ENCODE measurements at places on chromosomes 1 and 21.

GRCh38 chr1:41333146-41333784 is 28.0 kb upstream of the FOXO6 start:
- no peak for DNase-seq

- no peak for DNase-seq
Measured at GRCh38 chr1:34250342-34250741, 73.6 kb downstream of the C1orf94 start.

DNA sequence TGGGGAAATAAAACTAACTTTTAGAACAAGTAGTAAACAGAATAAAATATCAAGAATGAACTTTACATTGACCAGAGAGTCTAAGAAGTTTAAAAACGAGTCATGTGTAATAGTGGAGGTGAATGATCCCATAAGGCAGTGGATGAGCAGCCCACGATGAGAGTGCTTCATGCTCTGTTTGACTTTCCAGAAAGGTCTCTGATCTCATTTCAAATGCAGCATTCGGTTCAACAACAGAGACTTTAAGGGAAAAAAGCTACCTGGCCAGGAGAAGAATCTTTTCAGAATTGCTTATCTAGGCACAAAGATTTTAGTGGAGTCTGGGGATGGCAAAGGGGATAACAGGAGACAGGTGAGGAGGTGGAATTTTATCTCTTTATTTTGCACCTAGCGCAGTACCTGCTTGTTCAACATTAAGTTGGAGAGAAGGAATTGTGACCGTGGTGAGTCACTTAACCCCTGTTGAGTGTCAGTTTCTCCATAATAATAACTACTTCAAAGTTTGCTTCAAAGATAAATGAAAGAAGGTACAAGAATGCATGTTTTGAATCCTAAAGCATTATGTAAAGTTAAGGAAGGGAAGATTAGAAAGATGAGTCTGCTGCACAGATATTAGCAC is 94.9 kb upstream of the KIF26B start:
- no peak for DNase-seq

- DNase-seq = no peak
Measured at GRCh38 chr1:62228883-62229187, 34.2 kb downstream of the L1TD1 start.

DNA sequence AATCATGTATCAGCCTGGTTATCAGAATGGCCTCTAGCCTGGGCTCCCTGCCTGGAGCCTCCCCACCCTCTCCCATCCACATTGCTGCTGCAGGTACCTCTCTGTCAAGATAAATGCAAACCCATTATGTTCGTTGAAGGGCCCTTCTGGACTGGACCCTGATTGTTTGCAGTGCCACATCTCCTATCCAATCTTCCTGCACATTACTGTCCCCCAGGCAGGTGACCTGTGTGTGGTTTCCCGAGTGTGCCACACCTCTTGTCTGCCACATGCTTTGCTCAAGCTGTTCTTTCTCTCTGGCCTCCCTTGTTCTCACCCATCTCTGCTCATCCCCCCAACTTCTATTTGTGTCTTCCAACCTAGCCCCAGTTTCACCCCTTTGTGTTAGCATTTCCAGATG is 32.4 kb downstream of the IER5 start:
- DNase-seq = no peak

DNA sequence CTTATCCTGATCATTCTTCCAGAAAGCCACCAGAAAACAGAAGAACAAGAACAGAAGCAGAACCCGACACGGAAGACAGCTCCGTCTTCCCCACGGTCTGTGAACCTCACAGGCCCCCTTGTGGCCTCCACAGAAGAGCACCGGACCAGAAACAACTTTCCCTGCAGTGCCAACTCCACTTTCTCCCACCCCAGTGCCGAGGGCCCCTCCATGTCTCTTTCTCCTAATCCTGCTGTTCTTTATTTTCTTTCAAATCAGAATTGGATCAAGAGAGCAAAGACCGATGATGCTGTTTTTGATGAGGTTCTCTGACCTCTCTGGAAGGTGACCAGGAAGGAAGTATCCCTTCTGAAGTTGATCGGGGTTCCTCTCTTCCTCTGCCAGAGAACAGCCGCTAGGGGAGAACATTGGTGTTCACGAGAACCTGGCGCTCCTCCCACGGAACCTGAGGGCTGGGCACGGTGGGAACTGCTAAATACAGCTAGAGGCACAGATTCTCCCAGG is 58.9 kb upstream of the CTTNBP2NL start:
- no peak for DNase-seq

- DNase-seq = no peak
Measured at GRCh38 chr1:108583757-108584427, 24.0 kb downstream of the EEIG2 start.

DNA sequence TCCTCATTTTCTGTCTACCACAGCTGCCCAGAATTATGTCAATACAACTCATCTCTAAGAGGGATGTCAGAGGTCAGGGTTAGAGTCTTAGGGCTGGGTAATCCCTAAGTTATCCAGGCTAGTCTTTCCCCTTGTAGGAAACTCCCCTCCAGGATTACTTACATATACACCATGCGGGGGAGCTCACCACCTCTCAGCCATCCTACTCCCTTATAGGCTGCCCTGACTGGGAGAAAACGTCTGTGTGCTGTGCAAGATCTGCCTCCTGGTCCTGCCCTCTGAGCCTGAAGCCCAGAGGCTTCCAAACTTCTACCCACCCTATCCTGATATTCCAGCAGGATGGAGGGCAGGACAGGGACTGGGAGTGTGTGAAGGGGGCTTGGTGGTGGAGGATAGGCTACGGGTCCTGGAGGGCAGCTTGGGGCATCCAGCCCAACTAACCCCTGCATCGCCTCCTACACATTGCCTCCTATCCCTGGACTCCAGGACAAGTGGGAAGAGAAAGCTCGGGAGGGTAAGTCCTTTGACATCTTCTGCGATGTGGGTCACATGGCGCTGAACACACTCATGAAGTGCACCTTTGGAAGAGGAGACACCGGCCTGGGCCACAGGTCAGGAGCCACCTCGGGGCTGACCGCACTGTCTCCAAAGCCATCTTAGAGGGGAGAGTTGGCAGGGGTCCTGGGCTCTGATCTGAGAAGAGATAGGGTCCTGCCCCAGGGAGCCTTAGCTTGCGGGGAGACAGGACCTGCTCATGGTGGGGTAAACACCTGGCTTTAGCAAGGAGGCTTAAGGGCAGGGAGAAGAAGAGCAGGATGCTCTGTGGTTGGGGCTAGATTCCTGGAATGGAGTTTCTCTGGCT is 14.4 kb downstream of the CYP4B1 start:
- DNase-seq = no peak

- no peak for DNase-seq
Measured at GRCh38 chr1:30964706-30965105, 56.1 kb upstream of the SDC3 start.

DNA sequence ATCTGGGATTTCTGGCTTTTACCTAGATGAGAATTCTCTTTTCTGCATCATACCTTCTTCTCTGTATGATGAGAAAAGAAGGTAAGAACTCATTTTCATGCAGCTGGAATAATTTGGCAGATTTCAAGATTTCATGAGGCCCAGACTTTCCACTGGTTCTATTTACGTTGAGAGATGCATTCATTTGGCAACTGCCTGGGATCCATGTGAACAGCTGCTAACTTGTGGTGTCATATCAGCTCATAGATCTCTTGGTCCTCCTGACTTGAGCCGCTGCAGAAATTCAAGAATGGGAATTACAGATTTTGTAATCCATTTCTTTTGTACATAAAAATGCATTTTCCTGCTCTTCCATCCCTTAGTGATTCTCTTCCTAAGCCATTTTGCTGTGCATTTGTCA is 17.1 kb upstream of the C1orf87 start:
- no peak for DNase-seq

GRCh38 chr1:33898881-33899280 is 35.0 kb downstream of the HMGB4 start:
- no peak for DNase-seq

DNA sequence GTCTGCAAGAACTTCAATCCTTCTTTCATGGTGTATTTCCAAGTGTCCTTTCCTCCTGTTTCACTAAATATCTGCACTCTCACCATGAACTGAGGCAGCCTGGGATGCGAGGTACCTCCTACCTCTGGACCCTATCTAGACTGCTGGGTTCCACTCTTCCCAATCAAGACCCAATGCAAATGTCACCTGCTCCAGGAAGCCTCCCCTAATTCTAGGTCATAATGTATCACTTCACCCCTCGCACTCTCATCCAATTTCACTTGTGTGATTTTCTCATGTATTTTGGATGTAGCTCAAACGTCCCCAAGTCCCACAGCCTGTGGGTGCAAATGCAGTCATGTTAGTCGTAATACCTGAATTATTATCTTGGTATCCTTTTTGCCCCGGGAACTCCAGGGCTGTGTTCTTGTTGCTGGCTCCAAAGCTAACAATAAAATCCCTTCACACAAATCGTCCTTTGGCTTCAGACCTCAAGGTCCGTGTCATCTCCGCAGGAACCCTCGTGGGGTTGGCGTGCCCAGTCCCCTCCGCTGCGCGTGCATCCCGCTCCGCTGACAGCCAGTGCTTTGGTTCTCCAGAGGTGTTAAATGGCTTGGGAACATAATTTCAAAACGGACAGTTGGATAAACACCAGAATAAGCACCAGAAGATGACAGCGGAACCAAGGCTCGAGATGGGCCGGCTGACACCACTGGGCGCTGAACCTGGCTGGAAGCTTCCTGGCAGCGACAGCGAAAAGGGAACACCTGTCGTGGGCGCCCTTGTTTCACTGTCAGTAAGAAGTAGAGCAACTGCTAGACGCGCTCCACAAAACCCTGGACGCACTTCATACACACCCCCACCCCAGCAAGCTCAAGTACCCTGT is 1.0 kb upstream of the BACH1 start:
- peak; percentile 23 for DNase-seq

DNA sequence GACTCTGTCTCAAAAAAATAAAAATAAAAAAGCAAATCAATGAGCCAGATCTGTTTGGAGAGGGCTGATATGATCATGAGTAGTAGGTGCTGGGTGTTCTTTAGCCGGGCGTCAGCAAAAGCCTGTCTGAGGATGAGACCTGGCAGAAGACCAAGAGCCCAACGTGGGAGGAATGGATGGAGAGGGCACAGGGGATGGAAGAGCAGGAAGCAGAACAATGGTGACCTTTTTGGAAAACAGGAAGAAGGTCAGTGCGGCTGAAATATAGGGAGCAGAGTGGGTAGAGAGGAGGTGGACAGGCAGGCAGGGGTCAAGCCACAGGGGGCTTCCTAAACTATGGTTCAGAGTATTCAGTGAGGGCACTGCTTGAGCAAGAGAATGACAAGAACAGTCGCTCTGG is 30.9 kb downstream of the VWA5B1 start:
- no peak for DNase-seq

DNA sequence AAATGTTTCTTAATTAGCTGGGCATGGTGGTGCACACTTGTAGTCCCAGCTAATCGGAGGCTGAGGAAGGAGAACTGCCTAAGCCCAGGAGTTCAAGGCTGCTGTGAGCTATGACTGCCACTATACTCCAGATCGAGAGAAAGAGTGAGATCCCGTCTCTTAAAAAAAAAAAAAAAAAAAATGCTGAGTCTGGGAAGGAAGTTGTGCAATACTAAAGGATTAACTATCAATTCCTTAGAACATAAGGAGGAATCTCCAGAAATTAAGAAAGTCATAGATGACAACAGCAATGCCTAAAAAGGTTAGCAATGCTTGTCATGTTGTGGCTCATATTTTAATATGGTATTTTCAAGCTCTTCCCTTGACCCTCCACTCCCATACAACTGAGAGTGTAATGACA is 5.3 kb downstream of the LUZP1 start:
- DNase-seq = no peak

- DNase-seq = peak; percentile 31
Measured at GRCh38 chr1:201877877-201878401, 10.8 kb upstream of the SHISA4 start.

- peak; percentile 49 for DNase-seq
Measured at GRCh38 chr1:229147072-229147471, 123.8 kb upstream of the RAB4A start.

- no peak for DNase-seq
Measured at GRCh38 chr1:14778898-14779865, 180.7 kb downstream of the KAZN start.

GRCh38 chr1:224707843-224708725 is 92.0 kb downstream of the CNIH3 start:
- no peak for DNase-seq

- DNase-seq = peak; percentile 39
Measured at GRCh38 chr1:27594564-27595510, 9.1 kb downstream of the AHDC1 start.

DNA sequence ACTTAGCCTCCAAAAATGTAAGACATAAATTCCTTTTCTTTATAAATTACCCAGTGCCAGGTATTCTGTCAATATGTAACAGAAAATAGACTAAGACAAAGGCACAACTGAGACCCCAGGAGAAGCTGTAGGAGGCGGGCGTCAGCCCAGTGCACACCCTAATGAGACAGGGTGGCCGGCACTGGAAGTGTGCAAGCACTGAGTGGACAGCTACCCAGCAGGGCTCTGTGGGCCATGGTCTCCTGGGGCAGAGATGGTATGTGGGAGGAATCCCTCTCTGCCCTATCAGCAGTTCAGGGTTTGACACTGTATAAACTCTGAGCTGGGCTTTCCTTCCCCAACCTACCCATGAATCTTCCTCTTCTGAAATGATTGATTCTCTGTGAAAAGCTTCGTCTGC is 139.5 kb downstream of the GLIS1 start:
- no peak for DNase-seq

DNA sequence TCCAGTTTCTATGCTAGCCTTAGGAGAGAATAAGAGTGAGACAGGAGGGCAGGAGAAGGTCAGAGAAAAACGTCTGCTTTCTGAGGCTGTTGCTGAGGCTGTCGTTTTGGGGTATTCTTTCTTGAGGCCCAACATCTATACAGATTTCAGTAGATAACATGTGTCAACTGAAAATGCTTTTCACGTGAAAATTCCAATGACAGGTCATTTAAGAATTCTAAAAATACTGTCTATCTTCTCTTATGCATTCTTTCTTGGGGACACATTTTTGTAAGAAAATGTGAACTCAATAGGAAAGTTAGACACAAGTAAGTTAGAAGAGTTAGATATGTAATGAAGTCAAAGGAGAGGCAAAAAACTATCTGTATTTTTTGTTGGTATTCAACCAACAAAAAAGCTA is 150.8 kb downstream of the TGFB2 start:
- no peak for DNase-seq

DNA sequence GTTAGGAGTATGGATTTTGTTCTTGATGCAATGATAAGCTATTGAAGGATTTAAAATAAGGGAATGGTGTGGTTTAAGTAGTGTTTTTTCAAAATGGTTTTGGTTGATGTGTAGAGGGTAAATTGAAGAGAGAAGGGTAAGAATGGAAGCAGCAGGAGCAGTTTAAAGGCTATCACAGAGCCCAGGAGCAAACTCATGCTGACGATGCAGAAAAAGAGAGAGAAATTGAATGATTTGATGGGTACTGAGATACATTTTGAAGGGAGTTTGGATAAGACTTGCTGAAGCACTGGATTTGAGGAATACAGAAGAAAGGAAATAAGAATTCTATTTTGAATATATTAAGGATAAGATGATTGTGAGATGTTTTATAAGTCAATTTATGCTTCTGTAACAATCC is 300.8 kb upstream of the LYPLAL1 start:
- no peak for DNase-seq

GRCh38 chr1:228884615-228885566 is 149.6 kb downstream of the RHOU start:
- no peak for DNase-seq

Data from right kidney (tissue), 9 donors.